Activated CD4-positive, alpha-beta T cell treated with anti-CD3 and anti-CD28 coated beads, Interleukin-2, Interleukin-6, amounts not matched to agents 100 ng/mL and 50 ng/mL, durations not matched to agents 16 hours and 8 hours (primary cell): ENCODE measurements at places on chromosomes 2 and 18.

- DNase-seq: no peak
Observed at GRCh38 chr18:63965716-63966330, 4.1 kb upstream of the SERPINB8 start.

GRCh38 chr18:64119916-64120315 lies 29.0 kb downstream of the LINC00305 start:
- DNase-seq: no peak

DNA sequence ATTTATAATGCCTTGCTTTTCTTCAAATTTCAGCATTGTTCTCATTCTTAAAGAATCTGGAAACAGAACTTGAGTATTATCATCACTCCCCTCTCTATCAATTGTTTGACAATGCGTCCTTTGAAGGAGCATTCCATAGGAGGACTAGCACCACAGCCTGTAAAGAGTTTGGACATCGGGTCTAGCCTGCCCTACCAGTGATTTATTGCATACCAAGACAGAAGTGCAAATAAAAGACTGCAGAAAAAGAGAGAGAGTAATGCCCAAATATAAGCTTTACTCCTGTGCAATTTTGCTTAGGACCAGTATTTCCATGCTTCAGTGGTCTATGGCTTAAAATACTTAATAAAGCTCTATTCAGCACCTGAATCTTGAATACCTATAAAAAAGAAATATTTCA lies 55.4 kb upstream of the MAP2 start:
- no peak for DNase-seq

DNA sequence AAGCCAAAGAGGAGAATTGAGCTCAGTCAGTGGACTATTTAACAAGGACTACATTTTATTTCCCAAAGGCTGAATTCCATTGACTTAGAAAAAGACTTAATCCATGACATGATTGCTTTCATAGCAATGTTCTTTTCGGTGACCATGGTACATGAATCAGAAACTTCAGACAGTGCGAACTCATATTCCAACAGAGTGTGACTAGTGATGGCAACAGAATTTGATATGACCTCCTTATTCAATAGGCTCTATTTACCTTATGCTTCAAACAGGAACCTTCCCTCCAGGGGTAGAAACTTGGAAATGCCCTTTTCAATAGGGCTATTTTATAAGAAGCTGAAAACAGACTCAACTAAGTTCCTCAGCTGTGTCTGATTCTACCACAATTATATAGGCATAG lies 191.9 kb downstream of the RND3 start:
- DNase-seq: no peak

- no peak for DNase-seq
Observed at GRCh38 chr2:204749319-204749718, 204.0 kb downstream of the PARD3B start.

GRCh38 chr2:206886696-206887095 lies 52.6 kb upstream of the CPO start:
- DNase-seq: no peak

GRCh38 chr2:233413559-233414272 lies 59.4 kb downstream of the DGKD start:
- no peak for DNase-seq

- DNase-seq: no peak
Observed at GRCh38 chr2:223223156-223223555, 171.2 kb downstream of the KCNE4 start.

DNA sequence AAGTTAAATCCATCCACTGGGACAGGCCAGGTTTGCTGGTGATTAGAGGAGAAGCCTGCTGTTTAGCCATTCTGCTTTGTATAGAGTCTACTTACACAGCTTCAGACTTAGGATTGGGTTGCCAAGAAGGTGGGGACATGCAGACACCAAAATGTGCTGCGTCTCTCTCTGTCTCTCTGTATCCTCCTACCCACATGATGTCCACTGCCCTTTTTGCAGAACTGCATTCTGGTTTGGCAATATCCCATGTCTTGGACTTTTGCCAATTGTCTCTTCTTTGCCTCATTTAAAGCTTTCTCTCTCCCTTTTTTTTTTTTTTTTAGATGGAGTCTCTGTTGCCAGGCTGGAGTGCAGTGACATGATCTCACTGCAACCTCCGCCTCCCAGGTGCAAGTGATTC lies 261.1 kb upstream of the FN1 start:
- DNase-seq: no peak

GRCh38 chr18:23386317-23386716 lies 66.8 kb upstream of the RIOK3 start:
- no peak for DNase-seq

GRCh38 chr2:181311837-181312236 lies 145.3 kb upstream of the ITGA4 start:
- DNase-seq: no peak

DNA sequence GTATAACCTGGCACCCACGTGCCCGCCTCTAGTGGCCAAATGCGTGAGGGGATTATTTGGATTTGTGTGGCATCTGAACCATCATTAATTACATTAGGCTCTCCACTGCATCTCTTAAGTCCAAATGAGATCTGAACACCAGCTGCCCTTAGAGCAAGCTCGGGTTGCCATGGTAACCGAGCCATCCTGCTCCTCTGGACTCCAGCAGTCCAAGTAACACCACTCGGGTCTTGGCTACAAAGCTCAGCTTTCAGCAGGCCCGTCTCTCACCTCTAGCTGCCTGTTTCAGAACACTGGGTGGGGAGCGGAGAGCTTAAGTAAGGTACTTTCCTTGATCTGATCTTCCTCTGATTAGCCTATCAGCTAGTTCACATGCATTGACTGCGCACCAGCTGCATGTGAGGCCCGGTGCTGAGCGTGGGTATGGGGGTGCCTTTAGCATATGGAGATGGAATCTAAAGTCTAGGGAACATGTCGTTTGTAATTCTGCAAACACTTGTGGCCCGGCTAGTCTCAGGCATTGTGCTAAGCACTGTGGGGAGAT lies 14.1 kb upstream of the CYS1 start:
- no peak for DNase-seq

GRCh38 chr2:236993286-236993685 lies 92.4 kb upstream of the COPS8 start:
- no peak for DNase-seq

DNA sequence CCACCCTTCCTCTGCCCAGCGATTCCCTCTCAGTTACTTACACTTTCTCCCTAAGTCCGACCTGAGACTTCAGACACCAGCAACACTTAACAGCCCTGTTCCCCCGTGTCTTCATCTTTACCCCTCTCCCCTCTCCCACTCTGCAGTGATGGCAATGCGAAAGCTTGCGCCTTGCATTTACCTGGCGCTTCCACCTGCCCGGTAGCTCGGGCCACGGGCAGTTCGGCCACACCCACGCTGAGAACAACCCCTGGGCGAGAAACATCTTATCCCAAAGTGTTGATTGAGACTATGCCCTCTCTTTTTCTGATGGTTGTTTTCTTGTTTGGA lies 558 bp downstream of the DNAJC10 start:
- DNase-seq: no peak

GRCh38 chr2:73268366-73268829 lies 15.9 kb downstream of the FBXO41 start:
- no peak for DNase-seq

DNA sequence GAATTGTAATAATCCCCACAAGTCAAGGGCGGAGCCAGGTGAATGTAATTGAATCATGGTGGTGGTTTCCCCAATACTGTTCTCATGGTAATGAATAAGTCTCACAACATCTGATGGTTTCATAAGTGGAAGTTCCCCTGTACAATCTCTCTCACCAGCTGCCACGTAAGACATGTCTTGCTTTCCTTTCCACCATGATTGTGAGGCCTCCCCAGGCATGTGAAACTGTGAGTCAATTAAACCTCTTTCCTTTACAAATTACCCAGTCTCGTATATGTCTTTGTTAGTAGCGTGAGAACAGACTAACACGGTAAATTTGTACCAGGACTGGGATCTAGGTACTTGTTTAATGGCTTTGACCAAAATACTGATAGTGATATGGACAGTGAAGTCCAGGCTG lies 744.3 kb upstream of the REG3G start:
- no peak for DNase-seq

DNA sequence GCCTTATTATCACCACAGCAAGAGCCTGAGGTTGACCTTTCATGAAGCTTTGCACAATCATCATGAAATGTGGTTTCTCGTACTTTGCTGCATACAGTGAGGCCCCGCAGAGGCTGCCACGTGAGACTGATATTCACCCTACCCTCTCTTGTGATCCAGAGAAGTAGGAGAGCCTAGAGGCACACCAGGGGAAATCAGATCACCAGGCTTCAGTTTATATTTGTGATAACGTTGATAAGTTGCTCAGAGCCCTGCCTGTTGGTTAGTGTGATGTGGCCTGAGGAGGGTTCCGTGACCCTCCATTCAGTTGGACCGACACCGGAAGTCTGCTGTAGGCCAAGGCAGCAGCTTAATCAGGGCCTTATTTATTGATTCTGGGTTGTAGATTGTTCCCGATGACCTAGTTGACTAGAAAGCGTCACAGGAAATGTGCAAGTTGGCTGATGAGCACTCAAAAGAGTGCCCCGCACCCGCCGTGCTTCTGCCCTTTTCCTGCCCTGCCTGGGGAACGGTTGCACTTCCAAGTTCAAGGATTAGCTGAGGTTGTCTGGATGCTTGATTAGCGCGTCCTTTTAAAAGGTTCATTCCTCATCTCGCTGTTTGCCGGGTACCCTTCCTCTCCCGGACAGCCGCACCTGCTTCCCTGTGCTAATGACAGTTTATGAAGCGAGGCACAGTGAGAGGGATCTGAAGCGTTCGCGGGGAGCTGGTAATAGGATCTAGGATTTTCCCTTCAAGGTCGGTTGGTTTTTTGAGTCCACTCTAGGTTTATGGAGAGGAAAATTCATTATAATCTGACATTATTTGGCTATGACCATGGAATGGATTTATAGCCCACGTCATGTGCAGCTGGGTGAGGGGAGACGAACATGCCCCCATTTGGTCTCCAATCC lies 146.4 kb downstream of the SH3RF3 start:
- no peak for DNase-seq

DNA sequence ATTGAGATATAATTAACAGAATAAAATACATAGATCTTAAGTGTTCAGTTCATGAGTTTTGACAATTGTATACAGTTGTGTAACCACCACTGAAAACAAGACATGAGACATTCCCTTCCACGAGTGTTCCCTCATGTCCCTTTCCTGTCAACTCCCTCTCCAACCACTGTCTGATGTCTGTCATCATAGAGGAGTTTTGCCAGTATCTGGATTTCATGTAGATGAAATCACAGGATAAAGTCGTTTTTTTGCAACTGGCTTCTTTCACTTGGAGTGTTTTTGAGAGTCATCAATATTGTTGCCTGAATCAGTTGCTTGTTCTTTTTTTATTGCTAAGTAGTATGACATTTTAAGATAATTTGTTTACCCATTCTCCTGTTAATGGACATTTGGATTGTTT lies 52.7 kb downstream of the RBMS1 start:
- no peak for DNase-seq

DNA sequence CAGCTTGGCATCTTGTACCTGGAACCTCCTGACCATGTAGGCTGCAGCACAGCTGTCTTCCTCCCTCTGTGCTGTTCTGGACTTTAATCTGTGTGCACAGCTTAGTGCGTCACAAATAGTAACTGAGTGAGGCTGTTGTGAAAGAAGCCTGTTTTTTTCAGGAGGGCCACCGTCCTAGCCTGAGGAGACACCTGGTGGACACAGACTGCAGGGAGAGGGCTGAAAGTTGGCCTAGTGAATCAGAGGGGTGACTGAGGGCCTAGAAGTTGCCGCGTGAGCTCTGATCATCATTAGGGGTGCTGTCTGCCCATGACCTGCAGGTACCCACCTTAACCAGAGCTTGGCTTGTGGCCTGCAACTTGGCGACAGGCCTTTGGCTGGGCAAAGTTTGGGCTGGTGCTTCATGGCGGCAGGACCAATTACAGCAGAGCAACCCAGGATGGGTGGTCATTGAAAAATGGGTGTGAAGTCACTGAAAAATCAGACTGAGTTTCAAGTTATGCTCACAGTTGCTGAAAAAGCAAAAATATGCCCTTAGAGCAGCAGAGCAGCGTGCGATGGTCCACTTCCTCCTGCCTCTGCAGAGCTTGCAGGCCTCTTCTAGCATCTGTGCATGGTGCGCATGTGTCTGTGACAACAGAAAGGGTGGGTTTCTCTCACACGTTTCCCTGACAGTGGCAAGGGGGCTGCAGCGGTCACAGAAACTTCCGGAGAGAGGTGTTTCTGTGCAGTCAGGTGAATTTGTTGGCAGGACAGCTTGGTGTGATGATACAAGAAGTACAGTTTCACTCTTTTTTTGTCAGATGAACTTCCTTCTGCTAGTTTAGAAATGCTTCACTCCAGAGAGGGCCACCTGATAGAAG lies 9.6 kb downstream of the GDF7 start:
- no peak for DNase-seq
